ENCODE measurements at places on chromosomes 2 and 18.
A peak's percentile ranks its signal among the peaks of the same experiment; 100 is the strongest.

GRCh38 chr18:50829644-50830043 lies 9.8 kb upstream of the MRO start:
- DNase-seq, result no peak

DNA sequence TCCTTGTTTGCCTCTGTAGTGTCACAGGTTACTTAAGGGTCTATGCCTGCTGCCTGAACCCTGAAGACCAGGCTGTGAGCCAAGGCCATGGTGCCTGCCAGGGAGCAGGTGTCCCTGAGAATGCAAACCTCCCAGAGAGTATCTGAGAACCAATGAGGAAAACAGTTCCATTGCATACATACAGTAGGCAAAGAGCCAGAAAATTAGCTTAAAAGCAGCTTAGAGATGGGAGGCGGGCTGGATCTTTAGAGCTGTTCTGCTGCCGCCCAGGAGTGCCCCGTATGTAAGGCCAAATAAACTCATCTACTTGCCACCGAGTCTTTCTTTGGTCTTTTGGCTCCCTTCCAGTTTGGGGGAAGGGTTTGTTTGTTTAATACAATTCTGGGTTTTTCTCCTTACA lies 327.9 kb downstream of the CLIP4 start:
- peak; percentile 81 for DNase-seq

GRCh38 chr18:48589797-48590519 lies 51.1 kb downstream of the CTIF start:
- no peak for DNase-seq

DNA sequence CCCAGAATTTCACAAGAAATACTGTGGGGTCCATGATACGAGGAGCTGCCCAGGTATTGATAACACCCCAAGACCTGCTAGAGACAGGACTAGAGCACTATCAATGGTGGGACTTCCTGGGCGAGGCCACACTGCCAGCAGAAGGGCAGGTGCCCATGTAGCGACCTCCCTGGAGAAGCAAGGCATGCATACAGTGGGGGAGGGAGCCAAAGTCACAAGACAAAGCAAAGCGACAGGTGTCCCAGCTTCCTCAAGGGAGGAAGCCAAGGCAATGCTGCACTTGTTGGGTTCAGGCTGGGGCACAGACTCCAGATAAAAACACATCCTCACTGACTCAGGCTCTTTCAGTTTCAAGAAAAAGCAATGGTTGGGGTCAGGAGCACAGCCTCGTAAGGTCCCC lies 7.5 kb downstream of the CD207 start:
- DNase-seq, result no peak

DNA sequence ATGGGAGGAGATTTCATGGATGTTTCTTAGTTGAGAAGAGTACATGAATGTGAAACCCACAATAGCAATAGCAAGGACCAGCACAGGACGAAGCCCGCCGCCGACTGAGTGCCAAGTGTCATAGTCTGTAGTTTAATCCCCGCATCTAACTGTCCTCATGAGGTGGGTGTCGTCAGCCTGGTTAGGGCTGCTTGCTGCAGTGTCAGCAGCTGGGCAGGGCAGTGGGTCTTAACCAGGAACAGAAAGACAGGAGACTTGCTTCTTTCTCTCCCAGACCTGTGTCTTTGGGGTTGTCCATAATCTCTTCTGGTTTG lies 146.6 kb downstream of the VAPA start:
- DNase-seq, result no peak

DNA sequence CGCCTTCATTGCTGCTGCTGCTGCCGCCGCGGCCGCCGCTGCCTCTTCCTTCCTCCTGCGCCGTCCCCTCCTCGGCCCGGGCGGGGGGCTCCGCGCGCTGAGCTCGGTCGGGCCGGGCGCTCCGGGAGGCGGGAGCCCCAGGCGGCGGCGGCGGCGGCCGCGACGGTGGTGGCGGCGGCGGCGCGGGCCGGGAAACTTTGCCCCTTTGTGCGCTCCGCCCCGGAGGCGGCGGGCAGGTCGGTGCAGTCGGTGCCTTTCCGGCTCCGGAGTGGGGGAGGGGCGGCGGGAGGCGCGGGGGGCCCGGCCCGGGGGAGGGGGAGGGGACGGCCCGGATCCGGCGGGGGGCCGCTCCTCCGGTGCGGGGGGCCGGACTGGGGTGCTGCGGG lies 205 bp downstream of the TET3 start:
- no peak for DNase-seq

DNA sequence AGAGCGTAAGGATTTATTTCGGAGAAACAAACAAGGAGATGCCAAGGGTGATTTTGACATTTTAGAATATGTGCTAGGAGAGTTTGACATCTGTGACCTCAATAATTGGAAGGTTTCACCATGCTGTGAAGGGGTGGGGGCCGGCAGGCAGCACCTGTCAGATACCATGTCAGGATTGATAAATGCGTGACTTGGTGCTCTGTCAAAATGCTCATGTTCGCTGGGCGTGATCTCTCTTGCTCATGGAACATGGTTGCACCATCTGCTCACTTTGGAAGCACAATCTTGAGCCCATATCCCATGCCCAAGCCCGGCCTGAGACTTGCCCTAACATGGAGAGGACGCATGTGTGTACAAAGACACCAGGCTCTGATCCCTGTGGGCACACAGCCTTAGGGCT lies 347.6 kb downstream of the RNF144A start:
- DNase-seq, result no peak

DNA sequence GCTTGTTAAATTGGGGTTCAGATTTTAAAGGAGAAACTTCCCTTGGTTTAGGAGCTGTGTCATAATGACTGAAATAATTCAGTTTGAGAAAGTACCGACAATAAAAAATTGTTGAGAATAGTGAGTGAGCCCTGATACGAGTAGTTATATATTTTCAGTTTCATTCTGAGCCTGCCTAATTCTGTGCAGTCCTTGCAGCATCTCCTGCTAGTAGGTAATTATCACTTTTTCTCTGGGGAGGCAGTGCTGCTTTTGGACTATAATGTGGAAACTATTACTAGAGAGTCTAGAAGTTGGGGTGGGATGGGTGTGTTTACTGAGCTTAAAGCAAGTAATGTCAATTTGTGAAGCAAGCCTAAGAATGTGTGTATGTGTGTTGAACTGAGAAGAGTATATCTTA lies 21.7 kb downstream of the ZNF638 start:
- no peak for DNase-seq

- DNase-seq, result no peak
Measured at GRCh38 chr2:202065876-202066275, 7.2 kb upstream of the KIAA2012 start.

DNA sequence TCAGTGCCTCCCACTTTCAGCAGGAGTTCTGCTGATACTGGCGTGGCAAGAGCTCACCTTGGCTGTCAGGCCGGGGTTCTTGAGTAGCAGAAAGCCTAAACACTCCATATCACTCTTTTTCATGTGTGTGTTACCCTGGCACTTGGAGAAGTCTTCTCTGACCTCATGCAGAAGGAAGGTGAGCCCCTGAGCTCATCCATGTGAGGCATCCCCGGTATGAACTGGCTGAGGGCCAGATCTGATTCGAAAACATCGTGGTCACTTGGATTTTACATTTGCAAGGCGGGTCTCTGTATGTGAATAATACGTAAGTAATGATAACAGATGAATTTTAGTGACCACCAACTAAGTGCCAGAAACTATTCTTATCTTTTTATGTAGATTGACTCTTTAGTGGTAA lies 93.6 kb downstream of the RAPGEF4 start:
- no peak for DNase-seq

DNA sequence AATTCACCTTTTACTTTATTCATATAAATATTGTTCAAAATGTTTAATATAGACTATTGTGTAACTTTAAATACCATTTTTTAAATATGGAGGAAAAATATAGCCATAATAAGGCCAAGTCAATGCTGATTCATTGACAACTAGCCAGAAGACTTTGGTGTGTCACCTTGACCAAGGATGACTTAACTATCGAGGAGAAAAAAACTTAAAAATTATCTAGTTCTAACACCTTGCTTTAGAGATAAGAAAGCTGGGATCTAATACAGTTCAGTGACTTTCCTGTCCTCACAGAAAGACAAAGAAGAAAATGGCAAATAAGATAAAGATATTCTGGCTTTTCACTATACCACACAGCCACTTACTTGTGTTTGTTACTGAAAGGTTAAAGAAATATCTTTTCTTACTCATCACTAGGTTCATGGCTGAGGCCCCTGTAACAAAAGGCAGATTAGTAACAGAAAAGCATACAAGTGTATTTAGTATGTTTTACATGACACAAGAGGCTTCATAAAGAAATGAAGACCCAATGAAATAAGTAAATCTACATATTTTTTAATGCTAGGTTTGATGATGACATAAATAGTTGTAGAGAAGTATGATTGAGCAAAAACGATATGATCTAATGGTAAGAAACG lies 65.9 kb upstream of the LRRTM1 start:
- DNase-seq, result no peak

DNA sequence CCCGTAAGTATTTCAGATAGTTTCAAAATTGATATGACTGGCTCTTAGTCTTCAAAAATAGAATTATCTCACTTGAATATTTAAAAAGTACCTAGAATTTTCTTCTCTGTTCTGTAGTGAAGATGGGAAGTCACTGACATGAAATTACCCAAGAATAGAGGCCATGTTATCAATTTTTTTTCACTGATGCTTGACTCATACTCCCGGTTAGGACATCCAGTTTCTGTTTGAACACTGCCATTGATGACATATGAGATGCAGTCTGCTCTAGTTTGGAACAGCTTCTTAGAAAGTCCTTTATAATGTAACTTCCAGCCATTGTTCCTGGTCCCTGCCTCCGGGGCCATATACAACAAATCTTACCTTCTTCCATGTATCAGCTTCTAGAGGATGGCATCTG lies 26.0 kb downstream of the MAP3K20 start:
- no peak for DNase-seq

- DNase-seq, result no peak
Measured at GRCh38 chr18:54916507-54916906, 42.8 kb downstream of the CCDC68 start.

DNA sequence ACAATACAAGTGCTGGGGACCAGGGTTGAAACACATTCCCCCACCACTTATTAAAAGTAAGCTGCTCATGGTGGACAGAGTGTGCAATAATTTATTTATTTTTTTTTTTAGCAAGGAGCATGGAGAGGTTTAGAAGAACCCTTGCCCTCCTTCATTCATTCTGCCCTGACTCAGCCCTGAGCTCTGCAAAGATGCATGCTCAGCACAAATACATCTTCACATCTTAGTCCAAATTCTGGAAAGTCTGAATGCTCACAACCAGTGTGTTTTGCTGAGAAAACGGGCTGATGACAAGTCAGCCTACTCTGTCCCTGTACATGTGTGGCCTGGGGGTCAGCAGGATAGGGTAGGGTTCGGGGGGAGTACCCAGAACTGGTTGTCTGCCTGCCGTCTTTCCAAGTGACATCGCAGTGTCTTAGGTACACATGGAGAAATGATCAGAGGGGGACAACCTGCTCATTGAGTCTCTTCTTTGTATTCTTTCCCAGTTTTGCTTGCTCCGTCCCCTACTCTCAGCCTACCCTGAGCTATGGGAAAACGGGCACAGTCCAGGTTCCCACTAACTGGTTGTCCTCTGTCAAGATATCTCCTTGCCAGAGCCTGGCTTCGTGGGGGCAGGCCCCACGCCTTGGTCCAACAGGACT lies 76.4 kb downstream of the ADD2 start:
- DNase-seq, result no peak

GRCh38 chr2:64943387-64944150 lies 45.6 kb upstream of the SLC1A4 start:
- DNase-seq, result no peak

DNA sequence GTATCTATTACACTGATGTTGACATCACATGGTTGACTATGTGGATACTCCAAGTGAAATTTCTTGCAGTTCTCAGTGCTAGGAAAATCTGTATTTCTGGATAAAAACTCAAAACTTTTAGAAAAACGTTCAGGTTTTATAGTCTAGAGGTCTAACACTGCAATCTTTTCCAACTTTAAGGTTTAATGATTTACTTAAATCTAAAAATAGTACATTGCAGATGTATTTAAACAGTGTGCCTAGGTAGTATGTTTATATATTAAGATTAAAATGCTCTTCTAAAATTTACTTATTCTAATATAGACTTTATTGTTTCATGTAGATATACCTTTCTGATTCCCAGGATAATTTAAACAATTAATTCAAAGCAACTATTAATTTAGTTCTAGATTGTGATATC lies 98.3 kb downstream of the SH3YL1 start:
- DNase-seq, result no peak

- no peak for DNase-seq
Measured at GRCh38 chr2:190849774-190850173, 30.8 kb upstream of the GLS start.

- DNase-seq, result no peak
Measured at GRCh38 chr2:70944111-70944690, 8.5 kb downstream of the ATP6V1B1 start.

DNA sequence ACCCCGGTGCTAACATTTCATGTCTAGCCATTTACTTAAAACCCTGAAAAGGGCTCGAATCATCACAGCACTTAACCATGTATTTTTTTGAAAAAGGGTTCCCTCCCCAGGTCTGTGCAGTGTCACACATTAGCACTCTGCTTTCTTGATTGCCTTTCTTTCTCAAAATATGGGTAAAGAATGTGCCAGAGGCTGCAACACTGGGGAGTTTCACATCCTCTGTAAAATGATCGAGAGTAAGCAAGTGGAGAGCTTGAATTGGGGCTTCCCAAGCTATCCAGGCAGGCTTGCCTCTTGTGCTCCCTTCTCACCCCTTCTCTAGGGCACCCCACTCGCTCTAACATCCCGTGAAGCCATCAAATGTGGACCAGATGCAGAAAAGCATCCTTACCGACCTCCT lies 177.0 kb upstream of the CCDC68 start:
- DNase-seq, result no peak

DNA sequence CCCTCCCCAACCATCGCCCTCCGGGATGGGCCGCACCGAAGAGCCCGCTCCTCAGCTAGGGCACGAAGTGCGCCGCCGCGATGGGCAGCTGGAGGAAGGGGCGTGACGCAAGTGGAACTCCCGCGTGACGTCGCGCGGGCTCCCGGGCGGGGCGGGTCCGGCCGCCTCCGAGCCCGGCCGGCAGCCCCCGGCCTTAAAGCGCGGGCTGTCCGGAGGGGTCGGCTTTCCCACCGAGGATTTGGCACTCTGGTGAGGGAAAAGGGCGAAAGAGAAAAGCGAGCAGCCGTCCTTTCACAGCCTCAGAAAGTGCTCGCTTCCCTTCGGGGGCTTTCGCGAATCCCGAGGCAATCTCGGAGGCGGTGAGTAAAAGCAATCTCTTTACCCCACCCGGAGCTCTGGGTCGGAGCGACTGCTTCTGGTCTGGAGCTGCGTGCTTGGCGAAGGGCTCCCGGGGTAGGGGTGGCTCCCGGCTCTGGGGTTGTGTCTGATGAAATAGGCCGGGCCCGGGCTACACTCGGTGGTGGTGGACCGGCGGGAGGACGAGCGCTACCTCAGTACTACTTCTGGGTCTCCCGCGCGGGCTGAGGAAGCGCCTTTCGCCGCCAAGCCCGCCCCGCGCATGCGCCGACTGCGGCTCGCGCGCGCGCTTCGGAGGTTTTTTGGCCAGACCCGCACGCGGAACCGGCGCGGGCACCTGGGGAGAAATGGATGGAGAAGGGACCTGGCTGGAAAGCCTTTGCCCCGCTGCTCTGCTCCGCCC lies at the start of gene RBBP8:
Gene RBBP8 (plus strand): TSS at position 123 of the 760 bp plus-strand sequence. CDS start 3,524 bp downstream, outside the sequence.
- peak; percentile 88 for DNase-seq

GRCh38 chr18:79381811-79382311 lies 13.9 kb upstream of the NFATC1 start:
- DNase-seq, result no peak
